Natural killer cell treated with Interleukin-12 subunit alpha and Interleukin-12 subunit beta and Interleukin-15 and Interleukin-18, amount 100 ng/mL, for 72 hours (primary cell): ENCODE measurements at places on chromosomes 1 and 21. TPM values are rescaled to one million over a fixed set of nuclear protein-coding genes. Genes with fewer than 3 reads are reported as not detected.

DNA sequence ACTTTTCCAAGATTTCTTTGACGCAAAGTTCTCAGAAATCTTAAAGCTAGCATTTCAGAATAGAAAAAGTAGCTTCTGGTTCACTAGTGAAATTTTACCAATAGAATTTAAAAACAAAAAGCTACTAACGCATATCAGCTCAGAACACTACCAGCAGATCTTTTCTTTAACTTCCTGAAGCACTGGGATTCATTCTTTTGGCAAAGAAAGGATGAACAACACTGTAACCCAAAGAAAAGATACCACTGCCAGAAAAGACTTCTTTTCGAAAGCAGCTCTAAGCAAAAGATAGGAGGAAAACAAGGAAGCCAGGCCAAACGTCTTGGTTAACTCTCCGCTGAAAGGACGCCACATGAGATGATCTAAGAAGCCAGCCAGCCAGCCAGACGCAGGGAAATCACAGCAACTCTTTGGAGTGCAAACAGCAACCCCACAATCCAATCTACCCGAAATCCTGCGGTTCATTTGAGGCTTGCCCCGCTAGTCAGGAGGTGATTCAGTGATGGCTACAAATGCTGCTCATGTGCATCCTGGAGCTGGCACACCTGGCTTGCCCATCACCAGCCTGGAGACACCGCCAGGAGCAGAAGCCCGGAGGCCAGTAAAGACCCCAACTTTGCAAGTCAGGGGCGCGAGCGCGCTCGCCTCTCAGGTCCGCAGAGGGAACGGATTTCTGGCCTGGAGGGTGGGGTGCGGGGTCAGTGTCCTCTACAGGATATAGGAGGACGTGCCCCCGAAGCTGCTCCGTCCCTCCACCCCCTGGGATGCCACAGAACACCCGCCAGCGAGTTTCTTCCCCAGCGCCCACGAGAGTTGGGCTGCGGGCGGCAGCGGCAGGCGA lies 812 bp downstream of the NBPF1 start:
- peak; percentile 61 for DNase-seq

GRCh38 chr21:46212721-46213484 lies 15.7 kb downstream of the LSS start:
- no peak for DNase-seq

DNA sequence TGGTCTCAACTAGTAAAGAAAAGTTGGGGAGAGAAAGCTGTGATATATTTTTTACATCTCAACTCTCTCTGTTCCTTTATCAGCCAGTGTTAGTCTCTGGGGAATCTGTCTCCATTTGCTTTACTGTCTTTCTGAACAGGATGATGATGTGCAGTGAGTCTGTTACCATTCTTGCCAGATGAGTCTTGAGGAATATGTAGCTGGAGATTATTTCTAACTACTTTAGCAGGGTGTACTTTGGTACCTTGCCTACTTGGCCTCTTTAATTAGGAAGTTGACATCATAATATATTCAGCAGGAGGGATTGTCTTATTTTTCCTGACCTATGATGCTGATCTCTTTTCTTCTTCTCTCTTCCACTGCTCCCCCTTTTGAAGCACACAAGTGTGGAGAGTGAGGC lies 15.7 kb upstream of the HAX1 start:
- DNase-seq = no peak

GRCh38 chr1:12600335-12600734 lies 17.7 kb downstream of the DHRS3 start:
- no peak for DNase-seq

Gene PPFIA4
- 44.7 TPM for total RNA-seq

GRCh38 chr1:19837866-19838265 lies 22.8 kb upstream of the RNF186 start:
- DNase-seq = no peak

Gene RLF
- 19.5 TPM for total RNA-seq

Gene CCDC24
- total RNA-seq = 2.9 TPM

DNA sequence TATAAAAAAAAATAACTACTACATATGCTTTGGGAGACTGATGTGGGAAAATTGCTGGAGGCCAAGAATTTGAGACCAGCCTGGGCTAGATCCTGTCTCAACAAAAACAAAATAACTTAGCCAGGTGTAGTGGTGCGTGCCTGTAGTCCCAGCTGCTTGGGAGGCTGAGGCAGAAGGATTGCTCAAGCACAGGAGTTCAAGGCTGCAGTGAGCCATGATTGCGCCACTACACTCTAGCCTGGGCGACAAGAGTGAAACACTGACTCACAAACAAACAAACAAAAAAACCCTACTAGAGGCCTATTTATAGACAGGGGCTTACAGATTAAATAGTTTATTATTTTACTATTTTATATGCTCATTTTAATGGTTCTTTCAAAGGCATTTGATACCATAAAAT lies 80.0 kb downstream of the LHX4 start:
- DNase-seq = no peak

- no peak for DNase-seq
Observed at GRCh38 chr21:42348762-42349161, 2.0 kb downstream of the TFF2 start.

DNA sequence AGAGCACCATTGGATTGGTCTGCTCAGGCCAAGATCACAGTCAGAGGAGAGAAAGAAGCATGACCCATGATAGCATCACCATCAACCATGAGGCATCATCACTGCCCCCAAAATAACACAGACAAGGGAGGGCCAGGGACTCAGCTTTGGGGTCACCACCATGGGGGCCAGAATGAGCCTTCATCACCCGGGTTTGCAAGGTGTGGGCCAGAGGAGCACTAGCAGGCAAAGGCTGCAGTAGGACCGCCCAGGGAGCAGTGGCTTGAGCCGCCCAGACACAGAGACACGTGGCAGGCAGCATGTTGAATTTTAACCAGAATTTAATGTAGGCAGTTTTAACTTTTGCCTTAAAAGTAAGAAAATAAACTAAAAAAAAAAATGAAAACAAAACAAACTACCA lies 53.7 kb upstream of the TMPRSS2 start:
- DNase-seq = no peak

DNA sequence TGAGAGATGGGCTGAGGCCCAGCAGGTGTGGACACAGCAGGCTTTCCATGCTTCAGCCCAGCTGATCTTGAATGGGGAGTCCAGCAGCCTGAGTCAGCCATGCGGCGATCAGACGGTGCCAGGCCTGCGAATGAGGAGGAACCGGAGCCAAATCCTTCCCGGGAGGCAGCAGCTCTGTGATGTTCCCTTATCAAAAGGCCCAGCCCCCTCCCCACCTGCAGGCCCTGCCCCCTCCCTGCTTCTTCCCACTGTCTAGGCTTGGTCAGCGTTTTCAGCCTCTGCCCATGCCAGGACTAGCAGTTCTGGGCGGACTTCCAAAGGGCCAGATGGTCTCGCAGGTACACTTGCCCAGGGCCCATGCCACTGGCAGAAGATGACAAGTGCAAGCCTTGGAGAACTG lies 253.8 kb downstream of the KAZN start:
- no peak for DNase-seq

Gene LENEP
- 0.48 TPM for total RNA-seq

DNA sequence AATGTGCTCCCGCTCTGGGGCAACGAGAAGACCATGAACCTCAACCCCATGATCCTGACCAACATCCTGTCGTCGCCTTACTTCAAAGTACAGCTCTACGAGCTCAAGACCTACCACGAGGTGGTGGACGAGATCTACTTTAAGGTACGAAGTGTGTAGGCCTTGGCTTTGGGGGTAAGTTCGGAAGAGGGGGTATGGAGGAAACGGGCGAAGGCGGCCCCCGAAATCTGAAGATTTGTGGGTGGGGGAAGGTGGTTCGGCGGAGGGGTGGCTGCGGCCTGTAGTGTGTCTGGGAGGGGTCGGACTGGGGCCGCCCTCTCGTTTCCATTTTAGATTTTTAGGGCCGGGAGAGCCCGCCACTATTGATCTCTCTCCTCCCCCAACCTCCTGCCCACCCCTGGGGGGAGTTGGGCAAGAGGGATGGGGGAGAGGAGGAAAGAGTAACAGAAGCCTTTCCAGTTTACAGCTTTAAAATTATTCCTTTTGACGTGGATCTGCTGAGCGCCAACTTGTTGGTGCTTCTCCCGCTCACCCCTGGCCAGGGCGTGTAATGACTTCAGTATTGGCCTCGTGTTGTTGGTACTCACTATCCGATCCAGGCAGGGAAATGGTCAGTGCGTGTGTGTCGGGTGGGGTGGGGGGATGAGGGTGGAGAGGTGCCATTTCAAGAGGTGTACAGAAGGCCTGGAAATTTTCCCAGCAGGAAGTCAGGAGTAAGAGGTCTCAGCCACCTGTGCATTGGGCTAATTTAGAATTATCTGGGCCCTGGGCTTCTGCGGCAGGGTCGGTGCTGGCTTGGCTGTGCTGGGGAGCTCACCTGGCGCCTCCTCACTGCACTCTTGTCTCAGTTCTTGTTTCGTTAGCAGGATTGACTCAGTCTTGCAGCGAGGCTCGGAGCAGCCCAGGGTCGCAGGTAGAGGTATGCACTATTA lies 880 bp downstream of the PRPF38B start:
- DNase-seq = no peak

GRCh38 chr1:118186026-118186425 lies 998 bp upstream of the SPAG17 start:
- DNase-seq = no peak

Gene GBP6
- total RNA-seq = 0.22 TPM

DNA sequence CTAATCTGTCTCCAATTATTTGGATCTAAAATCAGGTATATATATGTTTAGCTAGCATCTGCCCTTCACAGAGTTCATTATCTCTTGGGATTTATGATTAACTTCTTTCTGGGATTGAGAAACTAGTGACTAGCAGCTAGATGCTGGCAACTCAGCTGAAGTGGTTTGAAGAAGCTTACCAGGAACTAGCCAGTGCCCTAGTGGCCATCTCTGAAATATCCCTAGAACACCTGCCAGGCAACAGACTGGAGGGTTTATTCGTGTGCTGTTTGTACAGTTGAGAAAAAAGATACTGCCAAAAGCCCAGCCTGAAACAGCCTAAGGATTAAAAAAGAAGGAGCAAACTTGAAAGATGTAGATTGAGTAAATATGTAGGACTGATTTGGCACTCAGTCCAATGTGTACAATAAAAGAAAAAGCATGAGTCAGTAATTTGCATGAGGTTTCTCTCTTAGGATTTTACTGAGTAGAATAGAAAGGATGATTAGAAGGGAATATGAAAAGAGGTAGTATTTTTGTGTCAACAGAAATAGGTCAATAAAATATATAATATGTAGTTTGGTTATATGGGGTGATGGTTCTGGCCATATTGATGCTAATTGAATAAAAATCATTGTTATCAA lies 1144.6 kb upstream of the ADGRL2 start:
- no peak for DNase-seq

DNA sequence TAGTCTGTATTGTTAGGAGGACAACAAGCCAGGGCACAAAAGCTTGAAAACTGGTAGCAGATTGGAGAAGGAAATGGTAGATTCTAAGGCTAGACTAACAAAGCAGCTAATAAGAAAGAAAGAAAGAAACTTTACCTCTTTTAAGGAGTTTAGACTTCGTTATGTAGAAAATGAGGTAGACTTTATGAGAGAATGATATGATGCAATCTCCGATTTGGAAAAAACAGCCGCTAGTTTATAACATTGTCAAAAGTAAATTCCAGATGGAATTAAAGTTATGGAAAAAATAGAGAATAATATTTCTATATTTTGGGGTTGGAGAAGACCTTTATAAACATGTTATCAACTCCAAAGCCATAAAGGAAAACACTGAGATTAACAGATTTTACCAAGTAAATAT lies 67.0 kb downstream of the CAMSAP2 start:
- DNase-seq = no peak

Gene ZBTB8A
- total RNA-seq = 0.22 TPM

Gene SLC25A34
- 1.9 TPM for total RNA-seq

DNA sequence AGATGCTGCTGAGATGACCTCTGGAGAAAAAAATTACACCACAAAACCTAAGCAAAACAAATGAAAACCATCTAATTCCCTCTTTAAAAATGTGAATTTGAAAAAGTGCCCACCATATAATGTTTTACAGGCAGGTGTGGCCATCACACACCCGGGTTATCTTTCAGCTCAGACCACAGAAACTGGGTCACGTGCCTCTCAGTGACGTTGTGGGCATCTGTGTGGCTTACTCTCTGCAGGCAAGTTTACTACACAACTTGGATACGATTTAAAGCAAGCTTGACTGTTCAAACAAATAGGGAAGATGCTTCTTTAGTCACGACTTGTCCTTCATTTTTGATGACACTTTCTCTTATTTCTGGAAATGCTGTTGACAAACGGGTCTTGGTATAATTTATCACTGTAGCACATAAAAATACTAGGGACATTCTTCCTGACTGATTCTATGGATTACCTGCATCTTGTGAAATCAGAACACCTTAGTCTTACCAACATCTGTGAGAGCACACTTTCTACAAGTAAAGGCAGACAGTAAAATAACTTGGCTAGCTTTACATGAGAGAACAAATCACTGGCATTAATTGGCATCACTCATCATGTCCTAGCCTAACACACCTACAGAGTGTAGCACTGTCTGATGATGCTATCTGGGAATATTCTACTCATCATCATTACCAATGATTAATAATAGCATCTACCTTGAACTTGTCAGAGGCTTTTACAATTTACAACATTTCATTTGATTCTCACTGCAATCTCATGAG lies 89.3 kb upstream of the EDEM3 start:
- DNase-seq = no peak

Gene NCDN
- 42.2 TPM for total RNA-seq

- DNase-seq = no peak
Observed at GRCh38 chr1:59631561-59632255, 183.0 kb upstream of the HOOK1 start.

DNA sequence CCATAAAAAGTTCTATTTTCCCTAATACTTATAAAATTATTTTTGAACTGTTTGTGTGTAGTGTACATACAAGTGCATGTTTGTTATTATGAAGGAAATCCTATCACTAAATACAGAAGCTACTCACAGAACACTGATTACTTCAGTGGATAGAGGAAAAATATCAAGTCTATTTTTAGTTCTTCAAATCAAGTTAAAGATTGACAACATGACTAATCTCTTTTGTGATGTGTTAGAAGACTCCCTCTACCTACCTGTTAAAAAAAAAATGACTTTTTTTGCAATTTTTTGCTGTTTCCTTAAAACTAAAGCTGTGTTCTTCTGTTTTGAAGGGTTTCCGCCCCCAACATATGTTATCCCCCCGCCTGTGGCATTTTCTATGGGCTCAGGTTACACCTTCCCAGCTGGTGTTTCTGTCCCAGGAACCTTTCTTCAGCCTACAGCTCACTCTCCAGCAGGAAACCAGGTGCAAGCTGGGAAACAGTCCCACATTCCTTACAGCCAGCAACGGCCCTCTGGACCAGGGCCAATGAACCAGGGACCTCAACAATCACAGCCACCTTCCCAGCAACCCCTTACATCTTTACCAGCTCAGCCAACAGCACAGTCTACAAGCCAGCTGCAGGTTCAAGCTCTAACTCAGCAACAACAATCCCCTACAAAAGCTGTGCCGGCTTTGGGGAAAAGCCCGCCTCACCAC lies 45.5 kb downstream of the NCF2 start:
- DNase-seq = no peak

GRCh38 chr1:59025201-59025600 lies 241.4 kb upstream of the JUN start:
- no peak for DNase-seq

Gene MR1
- 70.4 TPM for total RNA-seq

Gene NTRK1
- total RNA-seq = 1.4 TPM
